Stimulated activated CD8-positive, alpha-beta memory T cell treated with anti-CD3 and anti-CD28 coated beads, Interleukin-2, amount 100 ng/mL, for 1 hour (primary cell): ENCODE measurements at places on chromosomes 4 and X.
A peak's percentile ranks its signal among the peaks of the same experiment; 100 is the strongest.

DNA sequence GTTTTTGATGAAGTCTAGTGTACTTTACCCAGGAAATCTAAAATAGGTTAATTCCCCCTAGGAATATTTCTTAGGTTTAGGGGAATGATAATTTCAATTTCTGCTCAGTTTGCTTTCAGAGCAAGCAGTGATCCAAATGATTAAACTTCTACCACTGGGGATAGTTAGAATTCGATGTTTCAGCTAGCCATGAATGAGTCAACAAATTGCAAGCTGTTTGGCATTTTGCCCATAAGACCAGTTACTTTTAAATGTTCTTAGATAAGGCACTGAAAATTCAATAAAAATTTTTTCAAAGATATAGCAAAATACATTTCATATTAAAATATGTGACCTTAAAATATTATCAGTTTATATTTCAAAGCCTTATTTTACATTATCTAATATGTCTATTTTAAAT is 993.6 kb downstream of the ARAP2 start:
- no peak for DNase-seq

GRCh38 chr4:27318740-27319139 is 458.1 kb downstream of the STIM2 start:
- DNase-seq = no peak

DNA sequence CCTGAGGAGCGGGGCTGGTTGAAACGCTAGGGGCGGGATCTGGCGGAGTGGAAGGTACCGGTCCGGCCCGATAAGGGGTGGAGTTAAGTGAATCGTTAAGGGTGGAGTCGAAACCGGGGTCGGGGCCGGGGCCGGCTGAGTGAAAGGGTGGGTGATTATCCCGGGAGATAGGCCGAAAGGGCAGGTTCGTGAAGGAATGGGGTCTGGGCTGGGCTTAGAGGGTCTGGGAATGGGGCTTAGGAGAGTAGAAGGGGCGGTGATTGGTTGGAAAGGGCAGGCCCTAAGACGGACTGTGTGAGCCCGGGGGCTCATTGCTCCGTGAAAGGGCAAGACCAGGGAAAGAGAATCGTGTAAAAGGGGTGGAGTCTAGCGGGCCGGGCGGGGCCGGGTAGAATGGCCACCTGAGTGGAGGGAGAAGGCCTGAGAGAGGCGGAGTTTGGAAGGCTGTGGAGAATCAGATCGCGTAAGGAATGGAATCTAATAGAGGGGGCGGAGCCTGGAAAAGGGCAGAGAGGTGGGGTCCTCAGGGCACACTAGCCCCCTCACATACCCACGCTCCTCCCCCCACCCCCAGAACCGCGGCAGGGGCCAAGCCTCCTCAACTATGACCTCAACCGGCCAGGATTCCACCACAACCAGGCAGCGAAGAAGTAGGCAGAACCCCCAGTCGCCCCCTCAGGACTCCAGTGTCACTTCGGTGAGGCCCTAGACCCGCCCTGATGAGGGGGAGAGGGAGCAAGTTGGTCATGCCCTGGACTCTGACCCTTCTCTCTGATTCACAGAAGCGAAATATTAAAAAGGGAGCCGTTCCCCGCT is 430 bp downstream of the HDAC6 start:
- no peak for DNase-seq

DNA sequence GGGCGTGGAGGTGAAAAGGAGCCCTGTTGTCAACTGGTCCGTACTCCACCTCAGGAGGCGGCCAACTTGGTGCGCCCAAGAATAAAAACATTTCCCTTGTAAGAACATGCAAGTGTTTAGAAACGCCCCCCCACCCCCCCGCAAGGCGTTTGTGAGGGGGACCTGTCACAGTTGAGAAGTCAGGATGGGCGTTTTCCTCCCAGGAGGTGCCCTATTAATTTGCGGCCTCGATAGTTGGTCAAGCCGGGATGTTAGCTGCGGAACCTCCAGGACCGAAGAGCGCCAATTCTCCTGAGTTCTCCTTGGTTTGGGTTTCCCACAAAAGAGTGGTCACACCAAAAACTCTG is 651 bp upstream of the SAP30 start:
- peak; percentile 28 for DNase-seq

GRCh38 chr4:1031956-1032795 is 20.8 kb downstream of the FGFRL1 start:
- no peak for DNase-seq

GRCh38 chr4:71769434-71769833 is 14.4 kb downstream of the GC start:
- no peak for DNase-seq

DNA sequence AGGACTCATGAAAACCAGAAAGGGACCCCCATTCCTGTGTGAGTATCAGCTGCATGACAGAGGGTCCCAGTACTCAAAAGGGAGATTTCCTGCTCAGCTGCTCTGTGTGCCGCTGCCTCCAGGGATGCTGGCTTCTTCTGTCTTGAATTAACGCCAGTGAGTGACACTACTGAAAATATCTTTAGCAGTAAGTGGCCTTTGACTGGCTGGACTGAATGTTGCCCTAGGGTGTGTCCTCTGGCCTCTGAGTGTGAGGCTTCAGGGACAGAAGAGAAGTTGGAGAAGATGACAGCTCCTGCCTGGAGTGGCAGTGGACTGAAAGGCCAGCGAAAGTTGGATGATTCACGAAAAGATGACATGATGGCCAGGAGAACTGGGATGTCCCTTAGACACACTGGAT is 95.4 kb downstream of the LIMCH1 start:
- DNase-seq = no peak

- DNase-seq = no peak
These were observed 755.8 kb downstream of the RPA4 start for GRCh38 chrX:97639526-97639925.

DNA sequence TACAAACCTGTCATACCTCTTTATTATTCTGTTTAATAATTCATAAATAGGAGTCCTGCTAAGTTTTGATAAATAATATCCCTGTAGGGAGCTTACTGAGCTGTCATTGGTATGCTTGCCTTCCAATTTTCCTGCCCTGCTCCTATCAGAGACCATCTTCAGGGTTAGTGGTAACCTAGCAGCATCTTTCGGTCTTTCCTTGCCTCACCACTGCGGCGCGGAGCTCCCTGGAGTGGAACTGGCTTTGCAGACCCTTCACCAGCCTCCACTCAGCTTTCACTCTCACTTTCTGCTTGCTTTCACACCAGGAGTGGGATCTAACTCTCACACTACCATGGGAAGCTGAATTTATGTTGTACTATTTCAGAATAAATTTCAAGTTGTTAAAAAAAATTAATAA is 481.7 kb upstream of the ATOH1 start:
- no peak for DNase-seq

- DNase-seq = no peak
These were observed 46.1 kb downstream of the AFAP1 start for GRCh38 chr4:7893539-7893938.
